Thyroid gland (tissue), 4 donors: ENCODE measurements at places on chromosomes 1 and 21. TPM values are rescaled to one million over a fixed set of nuclear protein-coding genes. Genes with fewer than 3 reads are reported as not detected.

The CYP4X1 gene
- total RNA-seq = 8.1 TPM

- peak; percentile 54 for DNase-seq
Measured at GRCh38 chr1:215076322-215076721, 6.2 kb upstream of the KCNK2 start.

- no peak for DNase-seq
Measured at GRCh38 chr1:234222561-234223280, 150.5 kb upstream of the COA6 start.

GRCh38 chr1:220326578-220326977 is 54.3 kb upstream of the RAB3GAP2 start:
- no peak for DNase-seq

DNA sequence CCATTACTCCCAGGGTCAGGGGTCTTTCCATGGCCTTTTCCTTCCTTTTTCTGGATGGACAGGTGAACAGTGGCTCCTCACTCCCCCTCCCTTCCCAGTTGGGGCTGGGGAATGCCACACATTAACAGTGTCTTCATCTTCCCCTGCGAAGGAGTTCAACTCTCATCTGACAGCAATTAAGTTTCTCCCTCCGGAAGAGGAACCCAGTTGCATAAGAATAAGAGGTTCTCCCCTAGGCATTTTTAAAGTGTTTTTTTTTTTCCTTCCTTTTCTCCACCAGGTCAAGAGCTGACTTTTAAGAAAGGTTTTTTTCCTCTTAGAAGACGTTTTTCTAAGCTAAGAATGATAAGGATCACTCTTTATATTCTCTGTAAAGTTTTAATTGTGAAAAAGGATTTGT is 42.3 kb upstream of the FASLG start:
- no peak for DNase-seq

GRCh38 chr1:14800014-14800413 is 201.5 kb downstream of the KAZN start:
- no peak for DNase-seq
